Activated CD4-positive, alpha-beta T cell treated with anti-CD3 and anti-CD28 coated beads for 1 hour (primary cell): ENCODE measurements at places on chromosomes 2 and 18.

DNA sequence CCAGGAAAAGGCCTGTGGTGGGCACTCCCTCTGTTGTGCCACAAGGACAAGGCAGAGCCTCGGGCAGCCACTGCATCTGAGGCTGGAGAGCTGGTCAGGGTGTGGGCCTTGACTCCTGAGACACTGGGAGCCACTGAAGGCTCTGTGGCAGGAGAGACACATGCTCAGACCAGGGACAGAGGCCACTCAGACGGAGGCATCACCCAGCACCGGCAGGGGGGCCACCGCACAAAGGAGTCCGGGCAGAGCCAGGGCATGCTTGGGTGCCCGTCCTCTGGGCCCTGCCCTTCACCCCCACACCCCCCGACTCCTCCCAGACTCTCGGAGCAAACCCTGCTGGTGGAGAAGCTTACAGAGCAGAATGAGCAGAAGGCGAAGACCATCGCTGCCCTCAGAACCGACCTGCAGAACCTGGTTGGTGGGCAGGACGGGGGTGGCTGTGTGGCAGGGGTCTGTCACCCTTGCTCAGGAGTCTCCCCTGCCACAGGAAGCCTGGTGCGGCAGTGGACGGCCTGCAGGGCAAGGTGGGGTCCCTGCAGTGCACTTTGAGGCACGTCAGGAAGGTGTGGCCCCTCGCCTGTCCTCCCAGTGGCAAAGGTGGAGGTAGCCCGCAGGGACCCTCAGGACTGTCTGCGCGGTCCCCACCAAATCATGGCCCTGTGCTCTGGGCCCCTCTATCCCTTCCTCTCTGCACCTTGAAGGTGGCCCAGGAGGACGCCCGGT is 26.0 kb downstream of the CROCC2 start:
- no peak for DNase-seq

DNA sequence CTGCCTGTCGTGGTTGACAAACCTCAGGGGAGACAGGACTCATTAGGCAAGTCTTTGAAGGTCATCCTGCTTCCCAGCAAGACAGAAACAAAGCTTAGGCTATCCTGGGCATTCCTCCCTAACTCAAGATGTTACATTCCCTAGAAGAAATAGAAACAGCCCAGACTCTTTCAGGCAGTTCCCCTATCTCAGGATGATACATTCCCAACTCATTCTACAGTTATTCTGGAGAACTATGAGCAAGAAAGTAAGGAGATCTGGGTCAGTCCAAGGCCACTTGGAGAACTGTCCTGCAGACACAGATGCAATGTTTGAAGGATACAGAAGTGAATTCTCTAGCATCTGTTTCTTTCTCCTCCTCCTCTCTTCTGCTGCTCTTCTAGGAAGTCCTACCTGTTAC is 220.1 kb upstream of the NCKAP5 start:
- no peak for DNase-seq

- no peak for DNase-seq
These were observed 118.7 kb downstream of the EPB41L3 start for GRCh38 chr18:5424903-5425664.

DNA sequence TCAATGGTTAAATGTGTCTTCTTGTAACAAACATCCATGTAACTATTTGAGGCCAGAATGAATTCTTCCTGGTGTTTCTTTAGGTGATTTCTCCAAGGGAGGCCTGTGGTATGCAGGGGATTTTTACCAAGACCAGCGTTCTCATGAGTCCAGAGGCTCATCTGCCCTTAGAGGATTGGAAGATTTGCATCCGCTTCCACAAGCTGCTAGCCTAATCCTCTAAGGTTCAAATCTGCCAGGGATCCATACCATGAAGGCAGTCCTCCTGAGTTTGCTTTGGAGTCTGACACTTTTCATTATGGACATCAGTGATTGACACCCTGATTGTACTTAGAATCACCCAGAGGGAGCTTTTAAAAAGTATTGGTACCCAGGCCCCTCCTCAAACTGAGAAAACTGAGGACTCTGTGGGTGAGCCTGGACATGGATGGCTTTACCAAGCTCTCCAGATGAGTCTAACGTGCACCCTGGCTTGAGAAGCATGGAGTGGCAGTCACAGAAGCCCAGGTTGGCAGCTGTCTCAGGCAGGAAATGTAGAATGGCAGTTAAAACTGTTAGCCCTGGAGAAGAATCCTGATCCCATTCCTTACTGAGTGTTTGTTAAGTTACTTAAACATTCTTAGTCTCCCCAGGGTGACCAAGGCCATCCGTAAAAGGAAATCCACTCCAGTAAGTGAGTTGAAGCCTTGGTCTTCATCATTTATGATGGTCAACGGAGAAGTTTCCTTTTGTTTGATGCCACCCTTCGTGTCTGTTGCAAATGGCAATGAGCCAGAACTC is 95.3 kb upstream of the RMDN2 start:
- no peak for DNase-seq

GRCh38 chr2:239329972-239330572 is 70.7 kb downstream of the HDAC4 start:
- DNase-seq: no peak
